ENCODE measurements at places on chromosomes 16 and 17.

DNA sequence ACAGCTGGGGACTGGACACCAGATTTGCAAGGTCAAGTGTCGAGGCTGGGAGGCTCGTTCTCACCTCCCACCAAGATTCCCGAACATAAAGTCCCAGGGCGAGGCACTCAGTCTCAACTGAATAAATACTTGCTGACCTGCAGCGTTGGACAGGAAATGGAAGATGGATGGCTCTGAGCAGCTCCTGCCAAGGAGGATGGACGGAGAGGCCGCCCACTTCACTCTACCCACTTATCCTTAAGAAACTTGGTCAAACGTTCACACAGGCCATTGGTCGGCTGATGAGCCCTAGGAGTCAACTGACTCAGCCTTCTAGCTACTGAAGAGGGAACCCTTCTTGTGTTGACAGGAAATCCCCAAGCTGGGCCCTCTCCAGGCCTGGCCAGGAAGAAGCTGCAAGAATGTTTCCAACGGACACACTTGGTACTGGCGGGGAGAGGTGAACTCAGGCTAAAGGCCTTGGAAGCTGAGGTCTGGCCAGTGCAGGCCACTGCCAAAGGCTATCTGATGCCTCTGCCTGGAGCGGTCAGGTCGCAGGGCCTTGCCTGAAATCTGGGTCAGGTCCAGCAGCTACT is 50.0 kb downstream of the VAC14 start:
- DNase-seq, result peak; percentile 73

DNA sequence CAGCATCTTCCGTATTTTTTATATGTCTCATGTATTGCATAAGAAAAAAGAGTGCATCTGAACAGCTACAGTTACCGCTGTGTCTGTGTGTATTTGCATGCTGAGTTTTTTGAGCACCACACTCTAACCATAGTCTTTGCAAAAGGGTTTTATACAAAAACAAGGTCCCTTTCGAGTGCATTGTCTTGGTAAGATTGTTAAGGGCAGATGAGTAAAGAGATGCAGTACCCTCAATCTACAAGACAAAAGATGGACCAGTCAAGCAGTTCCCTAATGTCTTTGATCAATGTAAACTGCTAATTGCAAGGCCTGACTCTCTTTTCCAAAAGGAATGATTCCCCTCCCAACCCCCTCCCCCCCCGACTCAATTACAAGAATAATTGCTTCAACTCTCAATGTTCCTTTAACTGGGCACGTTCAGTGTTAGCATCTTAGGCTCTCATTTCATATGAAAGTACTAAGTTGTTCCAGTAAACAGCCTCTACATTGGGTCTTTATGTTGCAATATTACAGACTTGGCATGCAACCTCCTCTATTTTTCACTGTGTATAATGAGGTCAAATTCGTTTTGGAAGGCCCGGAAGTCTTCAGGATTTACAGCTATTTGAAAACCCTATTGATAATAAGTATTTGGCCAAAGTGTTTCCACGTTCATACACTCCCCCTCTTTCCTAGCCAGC is 471.4 kb upstream of the RBFOX1 start:
- DNase-seq, result no peak

GRCh38 chr17:20214794-20215193 is 205.6 kb downstream of the SPECC1 start:
- no peak for DNase-seq

DNA sequence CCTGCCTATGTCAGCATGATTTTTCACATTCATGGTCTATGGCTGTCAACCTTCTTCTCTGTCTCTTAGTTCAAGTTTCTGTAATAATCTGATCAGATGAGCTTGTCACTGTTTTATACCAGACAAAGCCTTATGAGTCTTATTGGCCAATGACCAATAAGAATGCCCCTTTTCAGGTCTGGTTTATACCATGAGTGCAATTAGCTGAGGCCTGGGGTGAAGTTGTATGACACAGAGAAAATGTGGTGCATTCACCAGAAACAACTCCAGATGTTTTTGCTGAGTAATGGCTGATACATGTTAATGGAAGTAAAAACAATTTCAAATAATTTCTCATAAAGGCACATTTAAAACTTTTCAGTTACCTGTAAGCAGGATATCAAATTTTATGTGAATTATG is 218.6 kb upstream of the CDH8 start:
- DNase-seq, result peak; percentile 6

GRCh38 chr17:58332778-58333735 is 4.5 kb upstream of the TSPOAP1 start:
- no peak for DNase-seq

GRCh38 chr17:80998748-80999535 is 7.3 kb downstream of the CHMP6 start:
- DNase-seq, result no peak

- no peak for DNase-seq
These were observed 16.2 kb downstream of the PSMD3 start for GRCh38 chr17:39996800-39997199.

GRCh38 chr16:24085666-24086065 is 170.5 kb upstream of the CACNG3 start:
- DNase-seq, result no peak

DNA sequence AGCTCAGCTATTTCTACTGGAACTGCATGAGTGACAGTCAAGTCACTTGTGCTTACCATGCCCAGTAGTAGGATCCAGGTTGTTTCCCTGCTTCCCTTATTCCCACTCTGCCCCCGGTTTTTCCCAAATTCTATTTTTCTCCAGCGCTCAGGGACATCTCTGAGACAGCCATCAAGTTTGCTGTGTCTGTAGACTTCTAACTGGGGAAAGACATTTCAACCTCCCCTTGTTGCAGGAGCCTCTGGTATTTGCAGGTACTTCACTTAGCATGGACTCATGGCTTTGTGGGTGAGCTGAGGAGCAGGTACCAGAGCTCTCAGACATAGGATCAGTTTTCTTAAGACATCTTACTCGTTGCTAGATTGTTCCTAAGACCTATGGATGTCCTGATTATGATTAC is 801.6 kb upstream of the RBFOX1 start:
- DNase-seq, result no peak

DNA sequence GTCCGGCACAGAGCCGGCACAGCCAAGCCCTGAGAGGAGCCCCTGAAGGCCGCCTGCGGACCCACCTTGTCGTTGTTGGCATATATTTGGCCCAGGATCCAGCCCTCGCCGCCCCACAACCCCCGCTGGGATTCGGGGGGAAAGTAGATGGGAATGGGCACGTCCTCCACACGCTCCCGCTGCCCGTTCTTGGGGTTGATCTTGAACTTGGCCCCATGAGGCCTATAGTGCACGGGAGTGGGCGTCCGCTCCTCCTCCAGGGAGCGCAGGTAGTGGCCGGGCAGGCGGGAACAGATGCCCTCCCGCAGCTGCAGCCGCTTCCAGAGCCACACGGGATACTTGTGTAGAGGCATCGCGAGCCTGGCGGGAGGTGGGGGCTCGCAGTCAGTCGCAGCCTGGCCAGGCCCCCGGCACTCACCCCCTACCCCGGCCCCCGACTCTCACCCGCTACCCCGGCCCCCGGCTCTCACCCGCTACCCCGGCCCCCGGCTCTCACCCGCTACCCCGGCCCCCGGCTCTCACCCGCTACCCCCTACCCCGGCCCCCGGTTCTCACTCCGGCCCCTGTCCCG is 387 bp downstream of the MRPL28 start:
- peak; percentile 27 for DNase-seq

DNA sequence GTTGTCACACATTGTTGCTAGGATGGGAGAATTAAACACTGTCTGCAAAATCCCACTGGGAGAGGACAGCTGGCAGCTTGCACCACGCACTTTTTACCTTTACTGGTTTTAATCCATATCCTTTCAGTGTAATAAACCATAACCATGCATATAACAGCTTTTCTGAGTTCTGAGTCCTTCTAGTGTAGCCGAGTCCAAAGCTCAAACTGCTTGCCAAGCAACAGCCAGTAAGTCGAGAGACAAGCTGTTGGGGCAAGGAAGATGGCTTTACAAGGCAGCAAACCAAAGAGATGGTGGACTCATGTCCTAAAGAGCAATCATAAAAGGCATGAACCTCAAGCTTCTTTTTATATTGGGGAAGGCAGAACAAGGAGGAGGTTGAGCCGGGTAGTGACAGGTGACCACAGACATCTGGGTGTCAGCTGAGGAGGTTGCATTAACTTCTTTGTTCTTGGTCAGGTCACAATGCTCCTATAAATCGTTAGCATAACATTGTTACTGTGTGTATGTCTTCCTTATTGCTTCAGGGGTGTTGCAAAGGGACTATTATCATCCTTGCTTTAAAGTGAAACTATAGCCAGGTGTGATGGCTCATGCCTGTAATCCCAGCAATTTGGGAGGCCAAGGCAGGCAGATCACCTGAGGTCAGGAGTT is 7.3 kb upstream of the CD300H start:
- no peak for DNase-seq

GRCh38 chr16:1657841-1658240 is 20.2 kb upstream of the JPT2 start:
- DNase-seq, result no peak

DNA sequence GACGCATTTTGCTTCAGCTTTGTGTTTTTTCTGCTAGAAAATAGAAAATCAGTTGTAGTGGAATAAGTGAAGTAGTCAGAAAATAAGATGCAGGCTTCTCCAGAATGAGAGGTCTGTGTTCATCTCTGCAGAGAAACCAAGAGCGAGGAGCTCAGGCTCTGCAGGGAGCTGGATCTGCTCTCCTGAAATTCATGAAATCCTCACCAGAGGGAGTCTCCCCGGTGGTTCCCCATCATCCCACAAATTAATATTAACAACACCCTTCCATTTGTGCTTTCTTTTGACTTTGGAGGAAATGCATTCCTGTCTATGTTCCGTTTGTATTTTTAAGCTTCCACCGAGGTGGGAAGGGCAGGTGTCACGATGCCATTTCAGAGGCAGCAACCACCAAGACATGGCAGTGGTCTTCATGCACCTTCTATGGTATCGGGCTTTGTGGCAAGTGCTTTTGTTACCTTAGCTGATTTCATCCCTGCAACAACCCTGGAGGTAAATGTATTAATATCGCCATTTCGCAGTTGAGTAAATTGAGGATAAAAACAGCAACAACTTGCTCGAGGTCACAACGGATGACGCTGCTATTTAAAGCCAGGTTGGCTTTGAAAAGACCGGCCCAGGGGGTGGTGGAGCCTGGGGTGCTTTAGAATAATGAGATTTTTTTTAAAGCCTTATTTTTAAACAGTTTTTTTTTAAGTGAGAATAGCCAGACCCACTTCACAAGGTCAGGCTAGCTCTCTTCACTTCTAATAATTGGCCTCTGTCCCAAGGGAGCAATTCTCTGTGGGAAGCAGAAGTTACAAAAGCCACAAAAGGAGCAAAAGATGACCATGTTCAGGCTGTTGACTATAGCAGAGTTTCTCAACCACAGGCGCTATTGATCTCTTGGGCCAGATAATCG is 367.6 kb upstream of the ERCC4 start:
- DNase-seq, result no peak

DNA sequence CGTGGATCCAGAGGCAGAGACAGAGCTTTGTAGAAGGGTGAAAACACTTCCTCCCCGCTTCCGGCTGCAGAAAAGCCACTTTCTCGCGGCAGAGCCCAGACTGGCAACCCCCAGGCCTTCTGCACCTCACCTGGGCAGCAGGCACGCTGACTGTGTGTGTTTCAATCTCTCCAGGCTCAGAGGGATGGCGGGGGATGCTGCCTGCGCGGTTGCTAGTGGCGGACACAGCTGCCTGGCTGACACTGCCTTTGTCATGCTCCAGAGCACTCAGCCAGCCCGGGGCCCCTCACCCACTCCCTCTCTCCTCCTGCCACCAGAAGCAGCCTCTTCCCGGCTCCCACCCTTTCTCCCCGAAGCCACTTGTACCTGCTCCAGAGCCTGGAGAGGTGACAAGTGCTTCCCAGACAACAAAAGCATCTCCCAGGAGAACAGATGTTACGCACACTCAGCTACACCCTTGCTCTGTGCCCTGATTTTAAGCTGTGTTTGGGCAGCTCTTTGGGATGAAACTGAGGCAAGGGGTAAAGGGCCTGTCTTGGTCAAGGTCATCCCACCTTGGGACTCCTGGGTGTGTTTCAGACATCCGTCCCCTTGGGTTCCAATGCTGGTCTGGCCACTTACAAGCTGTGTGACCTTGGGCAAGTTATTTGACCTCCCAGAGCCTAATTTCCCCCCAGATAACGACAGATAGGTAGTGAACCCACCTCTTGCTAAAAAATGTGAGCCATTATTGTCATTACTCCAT is 9.2 kb upstream of the GLIS2 start:
- no peak for DNase-seq

DNA sequence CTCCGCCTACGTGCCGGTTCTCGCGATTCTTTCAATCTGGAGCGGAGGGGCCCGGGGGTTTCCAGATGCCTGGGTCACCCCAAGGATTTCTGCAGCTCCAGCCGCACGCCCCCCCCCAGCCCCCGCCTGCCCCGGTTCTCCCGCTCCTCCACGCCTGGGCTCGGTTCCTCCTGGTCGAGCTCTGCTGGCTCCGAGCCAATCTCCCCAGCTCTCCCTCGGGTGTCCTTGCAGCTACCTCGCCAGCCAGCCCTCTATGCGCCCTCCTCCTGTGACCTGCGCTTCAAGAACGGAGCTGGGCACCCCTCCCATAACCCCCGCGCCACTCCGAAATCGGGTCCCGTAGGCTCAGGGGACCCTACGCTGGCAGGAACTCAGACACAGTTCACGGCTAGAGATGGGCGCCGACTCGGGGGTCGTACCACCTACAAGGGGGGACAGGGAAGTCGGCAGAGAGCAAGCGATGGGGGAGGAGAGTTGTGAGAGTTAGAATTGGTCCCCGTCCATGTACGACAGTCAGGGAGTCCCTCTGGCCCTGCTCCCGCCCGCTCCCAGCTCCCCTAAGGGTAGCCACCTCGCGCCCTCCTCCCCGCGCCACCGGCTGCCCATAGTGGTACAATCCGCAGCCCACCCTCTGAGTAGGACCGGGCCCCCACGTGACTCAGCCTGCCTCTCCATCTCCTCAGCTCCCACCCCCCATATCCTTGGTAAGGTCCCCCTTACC is 961 bp downstream of the FGF11 start:
- peak; percentile 28 for DNase-seq

GRCh38 chr17:6548578-6549330 is 7.6 kb downstream of the PITPNM3 start:
- no peak for DNase-seq

- no peak for DNase-seq
These were observed 215.8 kb upstream of the TBX2 start for GRCh38 chr17:61183793-61184192.

DNA sequence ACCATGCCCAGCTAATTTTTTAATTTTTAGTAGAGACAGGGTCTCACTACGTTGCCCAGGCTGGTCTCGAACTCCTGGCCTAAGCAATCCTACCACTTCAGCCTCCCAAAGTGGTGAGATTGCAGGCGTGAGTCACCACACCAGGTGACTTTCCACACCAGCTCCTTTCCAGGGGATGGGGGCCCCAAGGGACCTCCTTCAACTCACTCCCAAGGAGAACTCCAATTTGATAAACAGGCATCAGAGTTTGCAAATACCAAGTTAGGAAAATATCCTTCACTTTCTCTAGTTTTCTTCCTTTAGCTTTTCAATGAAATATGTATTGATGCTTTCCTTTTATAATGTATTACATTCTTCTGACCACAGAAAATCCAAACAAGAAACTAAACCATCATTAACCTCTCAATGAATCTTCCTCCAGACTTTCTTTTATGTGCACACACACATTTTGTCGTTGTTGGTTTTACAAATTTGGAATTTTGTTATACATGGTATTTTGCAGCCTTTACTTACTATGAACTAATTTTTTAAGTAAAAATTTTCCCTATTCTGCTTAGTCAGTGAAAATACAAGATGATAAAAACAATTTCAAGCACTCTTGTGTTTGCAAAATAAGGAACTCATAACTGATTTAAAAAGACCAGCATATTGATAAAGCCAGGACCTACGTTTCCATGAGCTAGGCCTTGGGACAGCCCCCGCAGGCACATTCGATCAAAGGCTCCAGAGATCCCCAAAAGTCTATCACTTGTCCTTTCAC is 32.0 kb downstream of the GAS7 start:
- no peak for DNase-seq

- DNase-seq, result no peak
These were observed 257.6 kb upstream of the HSBP1 start for GRCh38 chr16:83550183-83550569.
